ENCODE measurements at places on chromosomes 5 and 9.

DNA sequence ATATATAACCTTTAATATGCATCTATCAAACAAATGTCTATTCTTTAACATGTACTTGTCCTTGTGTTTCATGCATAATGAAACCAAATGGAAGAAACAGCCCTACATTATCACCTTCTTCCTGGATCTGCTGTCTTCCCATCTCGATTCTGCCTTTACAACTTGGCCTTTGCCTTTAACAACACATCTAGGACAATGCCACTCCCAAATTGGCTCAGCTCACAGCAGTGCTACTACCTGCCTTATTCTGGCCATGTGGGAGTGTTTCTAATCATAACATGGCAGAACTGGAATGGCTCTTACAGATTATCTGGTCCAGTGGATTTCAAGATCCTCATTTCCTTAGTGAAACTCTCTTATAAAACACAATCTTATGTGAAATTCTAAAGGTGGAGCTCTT is 176.5 kb downstream of the CARTPT start:
- DNase-seq: no peak

GRCh38 chr9:124812441-124812876 is 35.5 kb downstream of the OLFML2A start:
- no peak for DNase-seq

- DNase-seq: peak; percentile 91
Measured at GRCh38 chr5:23507278-23507685, at the start of gene PRDM9. TSS of gene PRDM9 (plus strand) at chr5:23507609. CDS start at chr5:23509034, 1,425 bp downstream.

DNA sequence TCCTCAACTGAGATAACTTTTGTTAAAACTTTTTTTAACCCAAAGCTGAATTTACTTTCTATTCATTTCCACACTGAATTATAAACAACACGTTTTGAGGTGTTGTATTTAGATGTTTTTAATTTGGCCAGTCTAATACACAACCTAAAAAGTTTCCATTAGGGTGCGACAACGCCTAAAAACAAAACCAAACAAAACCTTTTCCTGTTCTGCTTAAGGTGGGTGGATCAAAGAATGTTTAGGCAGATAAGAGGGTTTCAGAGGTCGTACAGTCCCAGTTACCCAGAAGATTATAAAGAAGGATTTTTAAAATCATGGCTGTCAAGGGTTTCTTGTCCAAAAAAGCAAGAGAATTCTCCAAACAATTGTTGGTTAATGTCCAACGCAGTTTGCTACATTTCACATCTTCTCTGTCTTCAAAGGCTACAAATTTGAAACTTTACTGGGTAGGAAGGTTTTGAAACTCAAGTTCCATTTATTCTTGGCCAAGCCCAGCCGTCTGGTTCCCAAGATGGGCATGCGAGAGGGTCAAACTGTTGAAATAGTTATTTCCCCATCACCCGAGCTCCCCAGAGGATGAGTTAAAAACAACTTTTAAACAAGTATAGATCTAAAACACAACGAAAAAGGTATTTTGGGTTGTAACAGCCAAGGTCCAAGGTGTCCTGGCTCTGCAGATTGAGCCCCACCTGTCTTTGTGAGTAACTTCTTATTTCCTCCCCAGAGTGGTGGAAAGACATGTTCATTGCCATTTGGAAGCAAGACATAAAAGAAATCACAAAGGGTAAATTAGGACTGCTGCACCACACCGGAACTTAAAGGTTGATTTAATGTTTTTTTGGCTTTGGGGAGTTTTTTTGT is 122.8 kb upstream of the MAP3K1 start:
- DNase-seq: no peak

- DNase-seq: no peak
Measured at GRCh38 chr5:153654504-153655200, 164.2 kb downstream of the GRIA1 start.

DNA sequence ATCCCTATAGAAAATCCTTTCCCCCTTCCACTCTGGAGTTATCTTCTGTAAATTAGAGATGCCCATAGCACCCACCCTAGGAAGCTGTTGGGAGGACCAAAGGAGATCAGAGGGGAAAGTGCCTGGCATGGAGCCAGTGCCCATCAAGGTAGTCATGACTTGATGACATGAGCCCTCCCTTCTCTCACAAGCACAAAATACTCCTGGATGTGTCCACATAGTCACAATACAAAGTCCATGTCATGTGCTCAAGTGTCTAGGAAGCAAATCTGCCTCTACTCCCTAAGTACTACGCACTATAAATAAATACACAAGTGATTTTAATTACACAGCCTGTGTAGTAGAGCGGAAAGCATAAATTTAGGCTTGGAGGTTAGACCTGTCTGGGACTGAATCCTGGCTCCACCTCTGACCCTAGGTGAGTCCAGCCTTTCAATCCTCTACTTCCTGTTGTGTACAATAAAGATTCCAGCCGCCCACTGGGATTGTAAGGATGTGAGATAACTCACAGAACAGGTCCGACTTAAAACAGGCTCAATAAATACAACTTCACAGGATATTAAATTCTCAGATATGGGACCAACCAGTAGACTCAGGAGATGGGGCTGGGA is 30.6 kb downstream of the TTC39B start:
- no peak for DNase-seq

GRCh38 chr5:42745856-42746255 is 10.8 kb upstream of the CCDC152 start:
- peak; percentile 84 for DNase-seq

GRCh38 chr9:126635061-126635460 is 21.3 kb downstream of the LMX1B start:
- no peak for DNase-seq

DNA sequence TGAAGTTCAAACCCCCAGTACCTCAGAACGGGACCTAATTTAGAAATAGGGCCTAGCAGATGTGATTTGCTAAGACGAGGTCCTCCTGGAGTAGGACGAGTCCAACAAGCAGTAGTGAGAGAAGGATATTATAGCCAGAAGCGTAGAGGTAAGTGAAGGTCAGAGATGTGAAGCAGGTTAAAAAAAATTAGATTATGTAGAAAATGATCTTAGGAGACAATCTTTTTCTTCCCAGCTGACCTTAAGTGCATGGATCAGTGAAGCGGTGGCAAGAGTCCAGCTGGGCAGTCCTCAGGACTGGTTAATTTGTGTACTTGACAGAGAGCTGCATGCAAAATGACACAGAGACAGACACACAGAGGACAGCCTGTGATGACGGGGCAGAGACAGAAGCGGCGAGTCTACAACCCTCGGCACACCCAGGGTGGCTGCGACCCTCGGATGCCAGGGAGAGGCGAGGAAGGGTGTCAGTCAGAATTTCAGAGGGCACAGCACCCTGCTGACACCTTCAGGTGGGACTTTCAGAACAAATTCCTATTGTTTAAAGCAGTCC is 131.4 kb upstream of the IRX4 start:
- DNase-seq: no peak

- no peak for DNase-seq
Measured at GRCh38 chr9:35397923-35398322, 92.0 kb upstream of the RUSC2 start.

DNA sequence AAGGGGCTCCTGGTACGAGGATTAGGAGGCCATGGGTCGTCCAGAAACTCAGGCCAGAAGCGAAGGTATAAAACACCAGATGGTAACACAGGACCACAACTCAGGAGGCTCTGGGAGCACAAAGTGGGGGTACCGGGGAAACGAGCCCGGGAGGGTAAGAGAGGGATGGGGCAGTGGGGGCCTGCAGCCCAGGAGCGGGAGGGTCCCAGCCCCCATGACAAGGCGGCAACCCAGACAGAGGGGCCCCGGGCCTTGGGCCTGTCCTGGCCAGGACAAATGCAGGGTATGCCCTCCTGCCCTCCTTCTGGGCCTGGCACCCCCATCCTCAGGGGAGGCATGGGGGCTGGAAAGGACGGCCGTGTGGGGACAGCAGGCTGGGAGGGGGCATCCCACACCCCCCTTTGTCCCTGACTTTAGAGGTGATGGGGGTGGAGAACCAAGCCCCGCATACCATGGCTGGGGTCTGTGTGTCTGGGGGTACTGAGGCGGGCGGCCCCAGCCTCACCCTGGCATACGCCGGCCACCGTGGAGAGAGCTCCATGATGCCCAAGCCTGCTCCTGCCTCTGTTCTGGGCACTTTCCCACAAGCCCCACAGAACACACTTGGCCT is 47.0 kb upstream of the EXOC3 start:
- DNase-seq: no peak

- DNase-seq: no peak
Measured at GRCh38 chr5:77928776-77929300, 152.7 kb upstream of the TBCA start.

GRCh38 chr5:1474866-1475543 is 29.8 kb upstream of the SLC6A3 start:
- DNase-seq: no peak

GRCh38 chr5:67416133-67416937 is 219.7 kb upstream of the CD180 start:
- DNase-seq: no peak

DNA sequence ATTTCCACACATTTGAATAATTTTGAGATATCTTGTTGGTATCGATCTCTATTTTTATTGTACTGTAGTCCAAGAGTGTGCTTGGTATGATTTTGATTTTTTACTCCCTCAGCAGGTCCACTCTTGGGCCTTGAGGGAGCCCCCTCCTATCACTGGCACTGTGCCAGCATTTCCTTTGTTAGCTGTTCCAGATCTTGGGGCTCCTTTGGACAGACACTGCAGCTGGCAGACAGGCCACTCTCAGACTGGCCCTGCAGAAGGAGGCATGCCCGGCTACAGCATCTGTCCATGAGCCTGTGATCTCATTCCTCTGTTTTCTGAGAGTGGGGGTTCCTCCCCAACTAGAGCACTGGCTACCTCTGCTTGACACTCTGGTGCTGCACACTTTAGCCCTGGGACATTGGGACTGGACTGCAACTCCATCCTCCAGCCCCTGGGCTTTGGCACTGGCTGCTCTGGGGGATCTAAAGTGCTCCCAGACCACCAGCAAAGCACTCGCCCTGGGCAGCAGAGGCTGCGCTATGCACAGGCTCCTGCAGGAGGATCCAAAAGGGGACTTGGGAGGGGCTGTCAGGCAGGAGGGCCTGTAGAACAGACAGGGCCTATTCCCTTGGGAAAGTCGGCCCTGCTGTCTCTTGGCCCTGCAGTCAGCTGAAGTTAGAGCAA is 271.3 kb upstream of the DMAC1 start:
- DNase-seq: peak; percentile 30

GRCh38 chr5:95284572-95285408 is at the start of gene MCTP1:
TSS of gene MCTP1 (minus strand) at chr5:95285094.
- no peak for DNase-seq

GRCh38 chr9:77433675-77434445 is 214.3 kb downstream of the GNA14 start:
- DNase-seq: no peak

- no peak for DNase-seq
Measured at GRCh38 chr5:39213447-39214207, 5.7 kb downstream of the FYB1 start.

GRCh38 chr9:93650448-93650847 is 74.1 kb downstream of the PHF2 start:
- no peak for DNase-seq

GRCh38 chr5:40306869-40307487 is 372.7 kb upstream of the PTGER4 start:
- no peak for DNase-seq

DNA sequence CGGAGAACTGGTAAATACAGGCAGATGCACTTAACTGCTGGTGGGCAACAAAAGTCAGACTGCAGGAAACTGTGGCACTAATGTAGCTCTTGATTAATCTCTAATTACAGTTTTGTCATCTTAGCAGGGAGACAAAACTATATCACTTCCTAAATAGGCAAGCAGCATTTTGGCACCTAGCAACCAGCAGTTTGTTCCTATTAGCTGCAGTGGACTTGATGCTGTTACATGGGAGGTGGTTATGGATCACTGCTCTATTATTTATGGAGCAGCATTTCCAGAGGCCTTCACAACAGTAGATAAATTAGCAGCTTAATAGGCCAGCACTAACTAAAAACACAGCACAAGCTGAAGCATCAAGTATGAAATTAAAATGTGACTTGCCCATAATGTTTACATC is 518.3 kb upstream of the ITGA1 start:
- DNase-seq: no peak

- DNase-seq: peak; percentile 25
Measured at GRCh38 chr9:7782400-7783120, 17.0 kb downstream of the DMAC1 start.

DNA sequence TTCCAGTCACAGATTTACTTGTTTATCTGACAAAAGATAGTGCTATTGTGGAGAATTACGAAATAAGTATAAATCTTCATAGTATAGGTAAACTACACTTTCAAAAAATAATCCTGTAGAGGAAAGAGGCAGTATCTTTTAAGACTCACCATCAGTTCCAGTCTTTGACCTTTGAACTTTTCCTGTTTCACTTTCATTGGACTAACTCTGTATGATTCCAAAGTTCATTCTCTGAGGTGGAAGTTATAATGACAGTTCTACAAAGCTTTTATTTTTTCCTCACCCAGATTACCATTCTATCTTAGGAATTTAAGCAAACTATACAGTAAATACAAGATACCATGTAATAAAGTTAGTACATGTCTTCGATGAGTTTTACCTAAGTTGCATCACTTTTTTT is 901.3 kb upstream of the SEMA6A start:
- DNase-seq: no peak

GRCh38 chr9:114954956-114955582 is 24.7 kb upstream of the TNFSF8 start:
- no peak for DNase-seq

DNA sequence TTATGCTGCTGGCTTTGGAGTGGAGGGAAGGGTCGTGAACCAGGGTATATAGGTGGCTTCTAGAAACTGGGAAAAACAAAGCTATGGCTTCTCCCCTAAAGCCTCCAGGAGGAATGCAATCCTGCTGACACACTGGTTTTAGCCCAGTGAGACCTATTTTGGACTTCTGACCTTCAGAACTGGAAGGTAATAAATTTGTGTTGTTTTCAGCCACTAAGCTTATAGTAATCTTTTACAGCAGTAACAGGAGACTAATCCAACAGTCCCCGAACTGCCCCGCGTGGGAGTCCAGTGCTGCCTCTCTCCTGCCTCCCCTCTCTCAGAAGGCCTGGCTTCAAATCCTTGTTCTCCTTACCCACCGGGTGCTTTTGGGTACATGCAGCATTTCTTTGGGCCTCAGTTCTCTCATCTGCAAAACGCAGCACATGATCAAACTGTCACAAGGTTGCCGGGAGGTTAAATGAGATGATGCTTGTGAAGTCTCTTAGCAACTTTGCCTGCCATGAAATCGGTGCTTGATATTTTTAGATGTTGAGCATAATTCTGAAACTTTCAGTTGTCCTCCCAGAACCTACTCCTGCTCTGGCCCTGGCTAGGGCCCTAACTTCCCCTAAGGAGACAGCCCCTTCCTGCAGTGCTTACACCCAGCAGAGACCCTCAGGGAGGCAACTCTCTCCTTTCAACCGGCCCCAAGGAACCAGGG is 127.3 kb upstream of the BOD1 start:
- DNase-seq: no peak

DNA sequence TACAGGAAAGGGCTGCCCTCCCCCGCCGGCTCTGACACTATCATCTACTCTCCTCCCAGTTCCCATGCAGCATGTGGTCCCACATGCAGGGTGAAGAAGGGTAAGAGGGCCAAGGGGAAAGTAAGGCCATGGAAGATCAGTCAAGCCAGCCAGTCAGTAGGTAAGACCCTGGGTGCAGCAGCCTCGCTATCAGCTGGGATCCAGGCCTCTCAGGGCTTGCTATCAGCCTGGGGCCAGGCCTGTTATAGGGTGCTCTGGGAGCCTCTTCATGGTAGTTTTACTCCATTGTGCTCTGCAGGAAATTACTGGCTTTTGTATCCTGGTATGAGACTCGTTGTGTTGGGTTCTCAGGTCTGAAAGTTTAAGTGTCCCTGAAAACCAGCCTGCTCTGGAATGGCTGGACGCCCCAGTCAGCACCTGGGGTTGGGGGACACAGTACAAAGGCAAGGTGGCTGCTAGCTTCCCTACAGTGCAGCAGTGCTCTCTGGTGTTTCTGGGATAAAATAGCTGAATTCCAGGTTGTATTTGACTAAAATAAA is 21.4 kb downstream of the SLC22A4 start:
- DNase-seq: no peak
